Fibroblast of skin of left quadriceps (primary cell): ENCODE measurements at places on chromosomes 7 and 10.

GRCh38 chr10:77887631-77888355 lies 38.8 kb downstream of the DLG5 start:
- no peak for DNase-seq

DNA sequence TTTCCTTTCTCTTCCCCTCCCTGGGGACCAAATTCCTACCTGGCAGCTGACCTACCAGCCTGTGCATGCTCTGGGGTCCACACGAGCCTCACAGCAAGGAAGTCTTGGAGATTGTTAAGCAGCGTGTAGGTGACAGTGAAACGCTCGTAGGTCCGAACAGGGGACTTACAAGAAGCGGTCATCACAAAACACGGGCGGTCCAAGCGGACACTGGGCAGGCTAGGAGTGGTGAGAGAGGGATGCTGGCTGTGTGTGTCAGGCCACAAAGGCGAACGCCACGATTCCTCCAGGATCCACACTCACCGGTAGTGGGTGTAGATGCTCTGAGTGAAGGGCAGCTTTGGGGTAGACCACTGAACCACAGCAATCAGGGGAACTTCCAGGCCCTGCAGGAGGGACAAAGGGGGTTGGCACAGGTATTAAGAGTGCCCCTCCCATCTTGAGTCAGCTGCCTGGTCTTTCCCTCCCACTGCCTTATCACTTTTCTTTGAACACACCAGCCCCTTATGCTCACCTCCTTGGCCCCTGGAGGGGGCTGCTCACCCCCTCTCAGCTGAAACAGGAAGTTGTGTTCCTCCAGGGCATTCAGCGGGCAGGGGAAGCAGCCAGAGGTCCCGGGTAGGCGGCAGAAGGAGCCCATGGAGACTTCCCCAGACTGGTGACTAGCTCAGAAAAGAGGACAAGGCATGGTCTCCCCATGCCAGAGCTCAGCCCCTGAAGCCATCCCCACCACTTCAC lies 2.0 kb downstream of the TRAPPC14 start:
- no peak for DNase-seq

DNA sequence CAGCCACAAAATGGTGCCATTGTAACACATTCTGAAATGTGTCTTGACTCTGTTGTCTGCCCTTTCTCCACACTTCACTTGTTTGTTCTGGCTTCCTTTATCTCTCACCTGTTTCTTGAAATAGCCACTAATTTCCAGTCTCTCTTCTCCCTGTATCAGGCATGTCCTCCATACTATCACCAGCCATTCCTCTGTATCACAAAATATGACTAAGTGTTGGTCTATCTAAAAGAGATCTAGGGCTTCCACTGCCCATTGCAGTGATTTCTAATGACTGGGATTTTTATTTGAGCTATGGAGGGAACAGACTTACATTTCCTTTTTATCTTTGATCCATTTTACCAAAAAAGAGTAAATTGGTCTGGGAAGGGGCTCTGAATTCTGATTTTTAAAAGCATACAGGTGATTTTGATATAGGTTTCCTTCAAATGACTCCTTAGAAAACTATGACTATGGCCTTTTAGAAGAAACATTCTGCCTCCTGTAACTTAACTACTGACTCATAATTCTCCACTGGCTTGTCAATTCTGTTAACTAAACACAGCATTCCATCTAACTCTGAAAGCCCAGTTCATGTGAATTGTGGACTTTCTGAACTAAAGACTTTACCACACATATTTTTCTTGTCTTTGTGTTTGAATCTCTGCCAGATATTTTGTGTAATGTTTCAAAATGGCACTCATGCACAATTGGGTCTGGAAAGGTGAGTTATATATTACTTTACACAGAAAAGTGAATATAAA lies 1121.4 kb downstream of the XPNPEP1 start:
- peak; percentile 79 for DNase-seq

DNA sequence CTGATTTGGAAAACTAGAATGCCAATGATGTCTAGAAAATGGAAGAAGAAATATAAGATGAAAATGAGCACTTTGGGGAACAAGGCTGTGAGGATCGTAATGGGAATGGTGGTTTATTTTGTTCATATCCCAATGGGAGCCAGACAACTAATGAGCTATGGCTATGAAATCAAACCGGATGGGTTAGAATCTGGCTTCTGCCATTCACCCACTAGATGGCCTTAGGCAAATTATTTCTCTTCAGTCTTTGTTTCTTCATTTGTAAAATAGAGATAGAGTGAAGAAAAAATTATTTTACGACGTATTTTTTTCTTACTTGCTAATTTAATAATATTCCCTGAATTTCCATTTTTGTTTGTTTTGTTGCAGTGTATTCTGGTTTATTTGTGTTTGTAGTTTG lies 572.1 kb upstream of the IGFBP3 start:
- DNase-seq: no peak

- DNase-seq: peak; percentile 53
Observed at GRCh38 chr7:17318146-17318545, 19.7 kb downstream of the AHR start.

DNA sequence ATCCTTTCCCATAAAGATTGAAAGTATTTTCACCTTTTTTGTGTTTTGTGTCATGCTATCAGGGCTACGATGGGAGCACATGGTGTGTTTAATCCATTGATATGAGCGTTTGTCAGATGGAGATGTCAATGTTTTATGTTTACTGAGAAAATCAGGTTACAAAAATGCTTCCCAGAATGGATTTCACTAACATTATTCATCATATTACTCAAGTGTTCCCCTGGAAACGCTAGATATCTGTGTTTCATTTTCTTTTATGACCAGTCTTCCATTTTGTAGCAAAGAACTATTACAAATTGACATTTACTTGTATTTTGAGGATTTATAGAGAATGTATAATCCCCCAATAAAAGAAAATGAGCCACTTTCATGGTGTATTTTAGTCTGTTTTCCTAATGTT lies 293.5 kb upstream of the AKR1E2 start:
- peak; percentile 78 for DNase-seq

DNA sequence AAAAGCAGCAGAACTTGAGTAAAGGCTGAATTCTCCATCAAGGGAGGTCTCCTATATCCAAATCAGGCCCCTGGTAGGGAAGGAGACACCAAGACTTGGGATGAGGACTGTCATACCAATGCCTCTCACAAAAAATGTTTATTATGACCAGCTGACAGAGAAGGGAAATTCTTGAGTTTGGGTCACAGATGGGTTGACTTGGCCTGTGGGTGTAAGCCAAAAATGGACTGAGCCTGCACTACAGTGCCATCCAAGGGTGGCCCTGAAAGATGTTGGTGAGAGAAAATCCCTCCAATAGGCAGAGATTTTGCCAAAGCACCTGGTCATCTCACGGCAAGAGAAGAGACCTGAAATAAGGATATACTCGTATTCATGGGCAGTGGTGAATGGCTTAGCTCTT lies 27.0 kb upstream of the PPIF start:
- no peak for DNase-seq

DNA sequence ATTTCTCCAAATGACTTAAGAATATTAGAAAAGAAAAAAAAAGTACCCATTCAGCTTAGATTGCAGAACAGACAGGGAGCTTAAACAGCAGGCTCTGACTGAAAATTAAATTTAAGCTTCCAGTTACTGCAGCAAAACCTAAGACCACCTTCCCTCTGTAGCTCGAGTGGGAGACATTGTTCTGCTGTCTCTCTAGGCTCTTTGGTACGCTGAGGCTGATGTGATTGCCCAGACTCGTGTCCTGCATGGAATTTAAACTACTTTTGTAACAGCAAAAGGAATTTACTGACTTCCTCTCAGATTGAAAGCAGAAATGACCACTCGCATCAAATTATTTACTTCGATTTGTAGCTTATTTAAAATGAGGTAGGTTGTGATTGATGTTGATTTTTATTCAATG lies 124.6 kb downstream of the LRRTM3 start:
- DNase-seq: no peak

DNA sequence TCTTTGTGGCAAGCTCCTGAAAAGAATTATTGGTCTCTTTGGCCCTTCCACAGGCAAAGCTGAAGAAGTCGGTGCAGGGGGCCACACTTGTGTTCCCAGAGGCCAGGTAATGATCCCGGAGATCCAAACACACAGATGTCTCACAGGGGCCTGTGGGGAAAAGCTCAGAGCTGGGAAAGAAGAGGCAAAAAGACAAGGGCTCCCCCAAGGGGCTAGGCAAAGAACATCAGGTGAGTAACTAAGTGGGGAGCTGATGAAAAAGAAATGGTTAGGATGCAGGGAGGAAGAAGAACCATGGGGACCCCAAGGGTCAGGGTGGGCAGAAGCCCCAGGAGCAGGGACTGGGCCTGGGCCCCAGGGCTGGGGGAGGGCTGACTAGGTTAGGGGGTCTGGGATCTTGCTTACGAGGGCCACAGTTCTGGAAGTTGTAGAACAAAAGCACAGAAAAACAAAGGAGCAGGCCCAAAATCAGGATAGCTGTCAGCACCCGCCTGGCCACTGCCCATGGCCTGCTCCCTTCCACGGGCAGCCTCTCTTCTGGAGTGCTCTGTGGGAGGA lies 1.1 kb downstream of the KEL start:
- DNase-seq: no peak

DNA sequence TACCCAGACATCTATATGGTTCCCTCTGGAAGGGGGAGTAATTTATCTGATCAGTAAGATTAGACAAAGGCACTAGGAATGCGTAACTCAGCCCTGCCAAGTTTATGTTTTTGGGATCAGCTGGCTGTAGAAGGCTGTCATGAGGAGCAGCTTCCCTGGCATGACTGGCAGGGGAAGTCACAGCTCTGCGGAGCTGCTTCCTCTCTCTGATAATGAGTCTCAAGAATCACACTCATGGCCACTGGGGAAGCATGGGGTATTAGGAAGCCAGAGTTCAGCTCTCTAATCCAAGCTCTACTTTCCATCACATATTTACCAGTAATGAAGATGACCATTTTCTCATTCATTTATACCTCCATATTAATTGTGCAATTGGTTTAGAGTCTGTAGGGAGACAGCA lies 758.9 kb downstream of the GRM8 start:
- DNase-seq: no peak

- no peak for DNase-seq
Observed at GRCh38 chr10:110421512-110422138, 76.1 kb upstream of the DUSP5 start.

DNA sequence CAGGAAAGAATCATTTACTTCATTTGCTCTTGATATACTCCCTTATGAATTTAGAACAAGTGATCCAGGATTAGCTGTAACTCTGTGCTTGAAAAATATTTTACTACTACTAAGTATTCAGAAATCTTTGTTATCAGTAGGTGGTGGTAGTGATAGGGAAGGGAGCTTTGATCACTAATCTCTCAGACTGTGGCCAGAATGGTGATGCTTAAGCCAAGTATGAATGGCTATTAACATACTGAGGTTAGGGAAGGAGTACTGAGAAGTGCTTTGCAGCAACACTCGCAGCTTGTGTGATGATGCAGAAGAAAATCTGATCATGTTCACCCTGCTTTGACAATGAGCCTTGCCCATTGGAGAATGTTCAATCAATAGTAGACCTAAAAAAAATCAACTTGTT lies 29.3 kb downstream of the AP3M1 start:
- DNase-seq: no peak

- no peak for DNase-seq
Observed at GRCh38 chr10:26454891-26455290, 16.8 kb downstream of the APBB1IP start.

GRCh38 chr7:131608116-131608500 lies 51.7 kb upstream of the PODXL start:
- no peak for DNase-seq
